ENCODE measurements at places on chromosomes 3 and 15.

DNA sequence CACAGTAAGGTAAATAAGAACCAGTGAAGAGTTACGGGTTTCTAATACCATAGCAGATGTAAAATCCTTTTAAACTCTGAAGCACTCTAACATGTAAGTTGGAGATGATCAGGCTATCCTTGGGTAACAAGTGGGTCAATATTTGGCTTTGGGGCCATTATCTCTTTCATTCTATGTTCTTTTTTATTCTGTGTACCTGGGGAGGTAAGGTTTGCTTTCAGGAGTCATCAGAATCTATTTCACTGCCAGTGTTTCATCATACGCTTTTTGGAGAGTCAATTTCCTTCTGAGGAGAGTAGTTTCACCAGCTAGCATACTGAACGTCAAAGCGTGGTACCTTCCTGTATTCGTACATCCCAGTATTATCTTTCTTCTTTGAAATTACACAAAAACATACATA, 166.5 kb downstream of the GMNC start:
- no peak for DNase-seq

DNA sequence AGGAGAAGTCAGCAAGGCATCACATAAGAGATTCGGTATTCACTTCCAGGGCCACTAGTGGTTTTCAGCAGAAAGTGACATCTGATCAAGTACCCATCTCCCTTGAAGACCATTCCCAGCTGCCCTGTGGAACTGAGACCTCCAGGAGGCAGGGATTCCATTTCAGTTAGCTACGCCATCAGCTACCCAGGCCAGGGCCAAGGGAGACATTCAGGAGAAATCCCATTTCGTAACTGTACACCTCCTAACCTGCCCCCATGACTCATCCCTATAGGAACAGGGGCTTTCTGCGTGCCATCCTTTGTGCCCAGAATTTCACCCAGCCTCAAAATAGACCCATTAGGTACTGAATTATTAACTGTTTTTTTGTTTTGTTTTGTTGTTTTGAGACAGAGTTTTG, 24.7 kb downstream of the SPATA12 start:
- DNase-seq, result no peak

GRCh38 chr3:86029590-86029989, 961.4 kb downstream of the VGLL3 start:
- DNase-seq, result no peak

- no peak for DNase-seq
Observed at GRCh38 chr15:93428150-93428549, 339.1 kb upstream of the RGMA start.

- no peak for DNase-seq
Observed at GRCh38 chr15:36403351-36403750, 176.1 kb upstream of the CDIN1 start.

DNA sequence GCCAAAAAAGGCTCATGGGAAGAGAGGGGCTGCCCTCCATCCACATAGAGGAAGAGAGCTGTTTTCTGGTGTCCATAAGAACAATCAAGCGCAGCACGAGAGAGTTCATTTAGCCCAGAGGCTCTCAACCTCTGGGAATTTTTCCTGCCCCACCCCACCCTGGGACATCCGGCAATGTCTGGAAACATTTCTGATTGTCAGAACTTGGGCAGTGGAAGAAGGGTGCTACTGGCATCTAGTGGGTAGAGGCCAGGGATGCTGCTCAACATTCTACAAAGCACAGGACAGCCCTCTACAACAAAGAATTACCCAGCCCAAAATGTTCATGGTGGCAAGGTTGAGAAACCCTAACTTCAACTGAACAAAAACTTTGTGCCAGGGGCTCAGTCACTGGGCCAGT, 92.9 kb downstream of the RAB11A start:
- no peak for DNase-seq

GRCh38 chr3:12040902-12041301, 36.7 kb downstream of the SYN2 start:
- DNase-seq, result peak; percentile 29

DNA sequence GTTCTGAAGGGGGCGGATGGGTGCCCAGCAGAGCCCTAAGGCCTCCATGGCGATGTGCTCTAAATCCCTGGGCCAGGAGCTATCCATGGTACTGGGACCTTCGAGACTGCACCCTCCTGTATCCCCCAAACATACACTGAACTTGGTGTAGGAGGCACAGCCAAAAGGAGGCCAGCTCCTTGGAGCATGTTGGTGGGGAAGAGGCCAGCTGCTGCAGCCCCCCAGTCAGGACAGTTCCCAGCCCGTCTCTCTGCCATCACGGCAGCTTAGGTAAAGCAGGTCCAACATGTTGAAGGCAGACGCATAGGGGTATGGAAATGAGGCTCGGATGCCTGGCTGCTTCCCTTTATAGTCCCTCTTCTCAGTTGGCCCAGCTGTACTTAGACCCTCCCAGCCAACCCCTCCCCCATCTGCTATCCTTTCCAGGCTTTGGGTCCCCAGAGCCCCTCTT, 1.8 kb downstream of the CAMKV start:
- no peak for DNase-seq

- DNase-seq, result no peak
Observed at GRCh38 chr15:100335335-100335999, 6.3 kb downstream of the ADAMTS17 start.

GRCh38 chr3:123692671-123693070, 107.8 kb upstream of the HACD2 start:
- no peak for DNase-seq

GRCh38 chr3:48855681-48856447, 8.2 kb upstream of the PRKAR2A start:
- peak; percentile 25 for DNase-seq

Measured in posterior cingulate gyrus (tissue), 11 donors.